ENCODE measurements at places on chromosomes 1 and 21. TPM values are rescaled to one million over a fixed set of nuclear protein-coding genes. Genes with fewer than 3 reads are reported as not detected.

C1QC gene
- 209 TPM for total RNA-seq

TRIM67 gene
- total RNA-seq, result under 0.01 TPM

ANGPTL1 gene
- 173 TPM for total RNA-seq

PRKAA2 gene
- total RNA-seq, result 28.5 TPM

ZMYND12 gene
- total RNA-seq, result 0.55 TPM

VANGL2 gene
- 6.6 TPM for total RNA-seq

IFI44 gene
- total RNA-seq, result 17.5 TPM

ATAD3B gene
- total RNA-seq, result 11.5 TPM

KLHDC7A gene
- not detected for total RNA-seq

LYPD8 gene
- total RNA-seq, result not detected

NUP210L gene
- not detected for total RNA-seq

LINGO4 gene
- not detected for total RNA-seq

TRIM63 gene
- 2.1 TPM for total RNA-seq

CCDC24 gene
- total RNA-seq, result 6.6 TPM

RNU1-1 gene
- total RNA-seq, result under 0.01 TPM

OR2M7 gene
- total RNA-seq, result not detected

LRRC38 gene
- total RNA-seq, result not detected

ILDR2 gene
- 8.6 TPM for total RNA-seq

LTN1 gene
- 19.4 TPM for total RNA-seq

GRIK1 gene
- 0.49 TPM for total RNA-seq

LRRC53 gene
- not detected for total RNA-seq

PRPF38B gene
- 28.0 TPM for total RNA-seq

TSPEAR gene
- total RNA-seq, result not detected

RGS4 gene
- total RNA-seq, result 8.9 TPM

RNF186 gene
- not detected for total RNA-seq

SPRR2B gene
- total RNA-seq, result not detected

KLHDC9 gene
- total RNA-seq, result 14.1 TPM

TMEM125 gene
- total RNA-seq, result not detected

RIMS3 gene
- 9.7 TPM for total RNA-seq

RBP7 gene
- 11.4 TPM for total RNA-seq

TMEM51 gene
- 16.0 TPM for total RNA-seq

WNT2B gene
- 2.1 TPM for total RNA-seq

TESK2 gene
- 7.8 TPM for total RNA-seq

HFM1 gene
- total RNA-seq, result 4.3 TPM

ADAMTS5 gene
- total RNA-seq, result 16.6 TPM

Measured in sigmoid colon (tissue), 7 donors.